ENCODE measurements at places on chromosomes 2 and 18.
A peak's percentile ranks its signal among the peaks of the same experiment; 100 is the strongest.

DNA sequence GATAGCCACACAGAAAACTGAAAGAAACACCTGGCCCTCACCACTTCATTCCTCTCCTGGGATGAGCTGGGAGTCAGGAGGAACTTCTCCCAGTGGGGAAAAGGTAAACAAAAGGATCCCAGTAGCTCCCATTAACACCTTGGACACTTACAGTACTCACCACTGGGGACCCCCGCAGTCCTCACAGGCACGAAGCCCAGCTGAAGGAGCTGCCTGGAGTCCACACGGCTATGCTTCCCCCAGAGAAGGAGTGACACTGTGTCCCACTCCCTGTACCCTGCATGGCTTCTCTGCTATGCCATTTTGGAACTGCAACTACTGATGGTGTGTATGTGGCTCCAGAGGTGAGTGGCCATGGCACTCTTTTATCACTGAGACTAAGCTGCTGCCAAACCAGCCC, 1565.1 kb downstream of the LRP1B start:
- no peak for DNase-seq

GRCh38 chr2:1493431-1494126, 80.3 kb downstream of the TPO start:
- DNase-seq, result peak; percentile 73

DNA sequence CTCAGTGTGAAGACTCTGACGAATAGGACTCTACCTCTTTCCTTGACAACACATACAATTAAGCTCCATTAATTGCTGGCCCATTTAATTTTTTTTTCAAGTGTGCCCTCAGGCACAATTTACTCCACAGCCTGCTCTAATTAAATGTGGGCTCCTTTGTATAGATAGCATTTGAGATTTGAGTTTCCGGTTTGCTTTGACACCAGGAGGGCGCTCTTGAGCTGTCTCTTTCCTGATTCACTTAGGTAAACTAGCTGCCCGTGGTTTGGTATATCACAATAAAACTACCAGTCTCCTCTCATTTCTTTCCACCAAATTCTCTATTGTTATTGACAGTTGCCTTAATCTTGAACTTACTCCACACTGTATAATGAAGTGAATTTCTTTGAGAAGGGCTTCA, 666.0 kb downstream of the DSC3 start:
- DNase-seq, result no peak

GRCh38 chr2:120269816-120270215, 17.2 kb downstream of the RALB start:
- DNase-seq, result no peak

GRCh38 chr2:165453561-165454094, 15.9 kb upstream of the CSRNP3 start:
- no peak for DNase-seq

GRCh38 chr2:220259662-220260061, 632.2 kb downstream of the SLC4A3 start:
- DNase-seq, result no peak

DNA sequence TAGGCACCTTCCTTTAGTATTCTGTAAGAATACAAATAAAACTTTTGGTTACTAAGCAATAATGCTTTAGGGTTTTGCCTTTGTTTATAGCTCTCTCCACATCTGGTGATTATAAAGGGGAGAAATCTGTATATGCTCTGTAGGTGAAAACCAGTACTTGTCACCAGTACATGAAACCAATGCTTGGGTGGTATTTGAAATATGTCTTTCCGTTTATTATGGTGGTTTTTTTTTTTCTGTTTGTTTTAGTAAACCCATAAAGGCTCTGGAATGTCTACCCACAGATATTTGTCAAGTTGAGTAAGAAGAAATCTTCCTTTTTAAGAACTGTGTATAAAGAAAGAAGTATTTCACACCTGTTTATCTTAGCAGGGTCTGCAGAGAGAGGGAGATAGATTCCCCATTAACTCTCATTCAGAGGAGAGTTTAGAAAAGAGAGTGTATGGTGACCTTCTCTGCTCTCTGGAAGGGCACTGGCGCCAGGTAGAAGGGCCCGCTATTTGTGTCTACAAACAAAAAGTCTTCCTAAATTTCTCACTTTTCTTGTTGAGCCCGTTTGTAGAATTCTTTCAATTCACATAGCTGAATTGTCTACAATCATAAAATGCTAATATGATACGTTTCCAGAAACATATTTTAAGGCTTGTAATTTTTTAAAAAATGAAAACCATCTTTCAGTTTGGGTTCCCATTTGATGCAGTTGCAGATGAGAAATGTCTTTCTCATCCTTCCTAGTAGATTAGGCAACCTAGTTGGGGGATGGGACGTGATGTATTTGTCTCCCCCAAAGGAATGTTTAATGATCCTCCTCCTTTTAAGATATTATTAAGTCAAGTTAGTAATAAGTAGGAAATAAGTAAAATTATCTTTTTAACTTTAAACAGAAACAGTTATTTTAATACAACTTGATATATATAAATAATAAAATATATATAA, 33.9 kb downstream of the MAP3K20 start:
- DNase-seq, result no peak

DNA sequence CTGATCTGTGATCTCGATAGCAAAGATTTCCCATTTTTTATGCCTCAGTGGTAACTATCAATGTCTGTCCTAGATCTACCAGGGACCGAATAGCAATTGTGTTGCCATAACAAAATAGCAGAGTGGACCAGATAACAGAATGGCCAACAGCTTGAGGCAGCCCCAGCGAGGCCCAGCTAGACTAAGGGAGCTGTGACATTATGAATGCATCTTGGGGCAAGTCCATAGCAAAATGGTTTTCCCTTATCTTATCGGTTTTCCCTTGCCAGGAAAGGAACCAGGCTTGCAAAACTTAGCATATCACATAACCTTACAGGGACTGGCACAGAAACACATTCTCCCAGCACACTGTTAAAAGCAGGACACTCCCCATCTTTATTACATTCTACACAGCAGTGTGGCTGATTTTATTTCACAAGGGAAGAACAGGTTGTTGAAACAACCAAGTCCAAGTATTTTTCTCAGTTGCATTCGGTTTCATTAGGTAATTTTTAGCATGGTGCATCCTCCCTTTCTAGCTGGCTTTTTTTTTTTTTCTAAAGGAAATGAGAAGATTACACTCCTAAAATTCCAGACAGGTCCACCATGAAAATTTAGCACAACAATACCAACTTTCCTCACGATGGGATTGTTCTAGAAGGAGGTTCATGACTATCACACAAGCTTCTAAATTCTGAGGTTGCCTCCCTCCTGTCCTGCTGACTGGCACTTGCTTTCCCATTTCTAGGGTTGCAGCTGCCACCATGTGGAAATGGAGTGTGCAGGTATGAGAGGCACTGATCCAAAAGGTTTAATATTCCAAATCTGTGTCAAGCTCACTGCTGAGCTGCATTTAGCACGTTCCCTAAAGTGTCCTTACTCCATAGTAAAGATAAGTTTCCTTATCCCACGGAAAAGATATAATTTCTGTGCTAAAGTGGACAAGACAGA, 97.0 kb upstream of the SLC35G4 start:
- DNase-seq, result no peak

DNA sequence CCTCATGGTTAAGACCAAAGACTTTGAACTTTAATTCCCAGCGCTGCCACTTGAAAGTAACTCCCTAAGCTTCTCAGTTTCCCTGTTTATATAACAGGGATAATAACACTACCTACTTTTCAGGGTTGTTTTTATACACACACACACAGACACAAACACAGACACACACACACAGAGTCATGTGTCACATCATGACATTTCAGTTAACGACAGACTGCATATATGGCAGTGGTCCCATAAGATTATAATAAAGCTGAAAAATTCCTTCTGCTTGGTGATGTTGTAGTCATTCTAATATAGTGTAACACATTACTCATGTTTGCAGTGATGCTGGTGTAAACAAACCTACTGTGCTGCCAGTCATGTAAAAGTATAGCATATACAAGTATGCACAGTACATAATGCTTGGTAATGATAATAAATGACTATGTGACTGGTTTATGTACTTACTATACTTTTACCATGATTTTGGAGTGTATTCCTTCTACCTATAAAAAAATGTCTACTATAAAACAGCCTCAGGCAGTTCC, 89.2 kb upstream of the ITGA4 start:
- DNase-seq, result no peak

DNA sequence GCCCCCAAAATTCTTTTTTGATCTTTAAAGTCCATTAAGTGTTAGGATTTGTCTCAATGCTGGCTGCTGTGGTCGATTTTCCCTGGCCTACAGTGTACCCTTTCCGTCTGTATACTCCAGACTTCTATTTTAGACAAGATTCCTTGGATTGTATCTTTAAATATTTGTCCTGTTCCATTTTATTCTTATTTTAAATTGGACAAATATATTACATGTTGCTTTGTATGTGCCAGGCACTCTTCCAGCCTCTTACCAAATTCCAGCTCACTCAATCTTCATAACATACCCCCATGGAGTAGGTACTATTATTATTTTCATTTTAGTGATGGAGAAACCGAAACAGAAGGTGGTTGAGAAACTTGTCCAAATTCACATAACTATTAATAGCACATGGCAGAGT, 58.1 kb downstream of the VWA3B start:
- no peak for DNase-seq

GRCh38 chr2:64943387-64944150, 45.6 kb upstream of the SLC1A4 start:
- no peak for DNase-seq

- DNase-seq, result no peak
Measured at GRCh38 chr18:77906103-77906892, 656.6 kb downstream of the GALR1 start.

- no peak for DNase-seq
Measured at GRCh38 chr18:45232061-45232460, 383.2 kb upstream of the SLC14A2 start.

DNA sequence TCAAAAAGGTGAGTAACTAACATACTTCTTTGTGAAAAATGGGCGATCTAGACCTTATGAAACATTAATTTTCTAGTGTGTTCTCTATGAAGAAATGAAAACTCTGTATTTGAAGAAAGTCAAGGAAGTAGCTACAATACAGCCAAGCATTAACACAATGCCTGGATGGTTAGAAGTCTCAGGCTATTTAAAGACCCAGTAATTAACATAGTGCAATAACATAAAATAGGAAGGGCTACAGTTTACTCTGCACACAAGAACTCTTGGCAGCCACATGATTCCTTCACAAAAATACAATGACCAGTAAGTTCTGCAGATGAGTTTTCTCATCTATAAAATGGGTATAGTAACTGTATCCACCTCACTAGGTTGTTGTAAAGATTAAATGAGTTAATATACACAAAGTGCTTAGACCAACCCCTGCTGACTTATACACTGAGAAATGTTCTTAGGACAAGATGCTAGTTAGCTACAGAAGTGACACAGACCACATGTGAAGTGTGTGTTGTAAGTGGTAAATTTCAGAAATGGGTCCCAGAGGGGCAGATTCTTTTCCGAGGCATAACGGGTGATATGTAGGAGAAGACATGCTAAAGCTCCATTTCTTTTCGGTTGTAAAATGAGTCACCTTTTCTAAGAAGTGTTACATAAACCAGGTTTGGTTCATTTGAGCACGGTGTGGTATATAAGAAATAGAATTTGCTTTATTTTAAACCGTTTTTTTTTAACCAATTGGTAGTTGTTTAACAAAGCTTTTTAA, 61.8 kb downstream of the CXCR4 start:
- DNase-seq, result no peak

GRCh38 chr2:147549054-147549453, 295.8 kb upstream of the ACVR2A start:
- no peak for DNase-seq

- DNase-seq, result no peak
Measured at GRCh38 chr2:229937537-229937936, 15.2 kb downstream of the FBXO36 start.

DNA sequence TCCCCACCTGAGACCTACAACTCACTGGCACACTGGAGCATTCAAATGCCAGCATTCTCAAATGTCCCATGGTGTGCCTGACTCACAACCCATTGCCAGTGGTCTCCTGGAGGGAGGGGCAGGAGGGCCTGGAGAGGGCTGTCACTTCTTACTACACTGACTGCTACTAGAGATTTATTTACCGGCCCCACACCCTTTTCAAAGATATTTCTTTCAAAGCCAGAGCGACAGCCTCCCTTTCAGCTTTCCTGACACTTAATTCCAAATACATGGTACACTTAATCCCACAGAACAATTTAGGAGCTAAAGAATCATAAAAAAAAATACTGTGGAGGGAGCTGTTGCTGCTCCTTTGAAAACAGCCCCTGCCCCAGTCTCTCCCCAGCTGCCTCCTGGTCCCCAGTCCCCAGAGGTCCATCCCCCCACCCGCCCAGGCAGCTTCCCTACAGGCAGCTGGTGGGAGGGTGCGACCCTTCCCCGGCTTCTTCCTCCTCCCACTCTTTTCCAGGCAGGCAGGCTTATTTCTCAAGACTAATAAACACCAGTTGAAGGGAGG, 129.1 kb upstream of the SMAD2 start:
- no peak for DNase-seq

GRCh38 chr2:28687640-28688385, 63.8 kb upstream of the PPP1CB start:
- DNase-seq, result no peak

DNA sequence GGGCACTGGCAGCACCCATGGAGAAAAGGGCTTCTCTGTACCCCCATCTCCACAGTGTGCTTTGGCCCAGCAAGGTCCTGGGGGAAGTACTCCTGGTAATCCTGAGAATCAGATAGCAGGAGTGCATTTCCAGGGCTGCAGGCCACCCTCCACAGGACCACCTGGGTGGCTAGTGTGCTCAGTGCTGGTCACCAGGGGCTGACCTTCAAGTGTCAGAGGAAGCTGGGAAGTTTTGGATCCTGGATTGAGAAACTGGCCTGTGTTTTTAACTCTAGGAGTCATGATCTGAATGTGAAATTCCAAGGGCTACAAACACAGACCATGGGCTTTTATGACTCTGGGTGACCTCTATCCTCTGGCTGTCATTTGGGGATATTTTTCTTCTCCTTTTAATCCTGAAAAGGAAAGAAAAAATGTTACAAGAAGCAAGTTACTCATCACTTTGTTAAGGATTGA, 9.3 kb downstream of the RHOB start:
- no peak for DNase-seq

GRCh38 chr2:75311521-75311920, 112.2 kb upstream of the TACR1 start:
- no peak for DNase-seq

DNA sequence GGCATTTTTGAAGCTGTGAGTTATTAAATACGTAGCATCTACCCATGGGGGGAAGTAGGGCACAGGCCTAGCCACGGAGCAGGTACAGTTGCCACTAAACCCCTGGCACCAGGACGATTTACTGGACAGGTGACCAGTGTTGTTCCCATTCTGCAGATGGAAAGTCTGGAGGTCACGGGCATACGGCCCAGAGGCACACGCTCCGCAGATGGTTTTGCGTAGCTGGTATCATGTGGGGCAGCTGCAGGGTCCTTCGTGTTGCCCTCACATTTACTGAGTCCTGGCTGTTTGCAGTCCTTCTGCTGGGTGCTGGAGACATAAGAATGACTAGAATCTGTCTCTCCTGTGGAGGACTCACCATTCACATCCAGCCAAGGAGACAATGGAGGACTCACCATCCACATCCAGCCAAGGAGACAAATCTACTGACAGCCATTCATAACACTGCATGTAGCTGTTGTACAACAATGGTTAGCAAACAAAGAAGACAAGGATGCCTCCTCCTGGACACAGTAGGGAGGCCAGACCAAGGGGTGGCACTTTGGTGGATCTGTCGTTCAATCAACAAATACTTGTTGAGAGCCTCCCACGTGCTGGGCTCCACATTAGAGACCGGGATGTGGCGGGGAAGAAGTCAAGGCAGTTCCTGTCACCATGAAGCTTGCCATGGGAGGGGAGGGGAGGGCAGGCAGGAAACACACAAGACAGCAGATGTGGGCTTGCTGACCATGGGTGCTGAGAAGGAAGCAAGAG, 24.9 kb downstream of the TWIST2 start:
- DNase-seq, result no peak
